CD8-positive, alpha-beta T cell (primary cell): ENCODE measurements at places on chromosomes 5 and 9.

DNA sequence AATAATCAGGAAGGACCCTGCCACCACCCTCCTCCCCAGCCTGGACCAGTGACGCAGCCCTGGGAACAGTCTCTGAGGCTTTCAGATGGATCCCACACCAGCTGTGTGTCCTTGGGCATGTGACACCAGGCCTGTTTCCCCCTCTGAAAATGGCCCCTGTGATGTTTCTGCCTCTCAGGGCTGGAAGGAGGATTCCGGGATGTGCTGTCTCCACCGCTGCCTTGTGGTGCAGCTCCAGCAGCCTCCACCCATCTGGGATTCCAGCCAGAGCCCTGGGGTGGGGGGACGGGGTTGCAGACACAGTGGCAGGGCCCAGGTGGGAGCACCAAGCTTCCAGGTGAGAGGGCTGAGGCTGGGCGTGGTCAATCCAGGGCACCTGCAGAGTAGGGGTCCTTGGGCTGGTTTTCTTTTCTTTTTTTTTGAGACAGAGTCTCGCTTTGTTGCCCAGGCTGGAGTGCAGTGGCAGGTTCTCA, 179.7 kb upstream of the IER5L start:
- DNase-seq, result no peak

- no peak for DNase-seq
Observed at GRCh38 chr9:7983490-7983889, 183.9 kb upstream of the DMAC1 start.

DNA sequence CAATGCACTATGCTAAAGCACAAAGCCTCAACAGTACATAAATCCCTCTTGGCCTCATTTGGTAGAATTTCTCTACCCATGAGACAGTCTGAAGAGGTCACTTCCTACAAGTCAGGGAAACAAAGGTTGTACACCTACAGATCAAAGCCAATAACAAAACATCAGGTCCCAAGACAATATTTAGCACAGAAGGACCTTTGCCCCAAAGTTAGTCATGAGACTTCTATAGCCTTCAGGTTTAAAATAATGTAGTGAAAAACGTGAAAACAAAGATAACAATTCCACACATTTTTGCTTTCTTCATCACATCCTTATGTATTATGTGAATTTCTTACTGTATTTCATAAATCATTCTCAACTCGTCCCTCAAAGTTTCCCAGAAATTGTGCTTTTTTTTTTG, 15.8 kb downstream of the AFF4 start:
- DNase-seq, result no peak

- DNase-seq, result no peak
Observed at GRCh38 chr5:24633715-24634325, 11.0 kb downstream of the CDH10 start.

- DNase-seq, result no peak
Observed at GRCh38 chr9:131095666-131096268, 564 bp upstream of the AIF1L start.
